Trophoblast cell (in vitro differentiated cells and primary cell): ENCODE measurements at places on chromosomes 1 and 21.
A peak's percentile ranks its signal among the peaks of the same experiment; 100 is the strongest.

DNA sequence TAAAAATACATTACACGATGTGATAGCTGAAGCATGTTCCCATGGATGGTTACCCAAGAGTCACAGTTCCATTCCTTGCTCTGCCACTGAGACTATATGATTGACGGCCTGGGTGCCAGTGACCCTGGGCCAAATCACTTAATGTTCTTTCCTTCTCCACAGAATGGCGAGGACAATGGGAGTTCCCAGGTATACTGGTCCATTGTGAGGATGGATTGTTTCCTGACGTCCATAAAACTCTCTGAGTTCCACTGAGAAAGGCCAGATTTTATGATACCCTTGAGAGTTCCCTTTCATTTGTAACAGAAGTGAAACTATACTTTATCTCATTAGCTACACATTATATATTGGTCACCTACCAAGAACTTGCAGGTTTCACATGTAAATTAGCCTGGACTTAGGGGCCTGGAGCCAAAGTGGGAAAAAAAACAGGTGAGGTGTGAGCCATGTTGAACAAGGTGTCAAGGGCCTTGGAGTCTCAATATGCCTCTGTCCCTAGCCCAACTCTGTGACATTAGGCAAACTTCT, 502.2 kb upstream of the DAB1 start:
- no peak for DNase-seq
- no peak overlapping the region for H3K27ac ChIP-seq
- no peaks in the 10 kb centered on the region for H3K4me1 ChIP-seq
- no peaks in the 10 kb centered on the region for H3K36me3 ChIP-seq

DNA sequence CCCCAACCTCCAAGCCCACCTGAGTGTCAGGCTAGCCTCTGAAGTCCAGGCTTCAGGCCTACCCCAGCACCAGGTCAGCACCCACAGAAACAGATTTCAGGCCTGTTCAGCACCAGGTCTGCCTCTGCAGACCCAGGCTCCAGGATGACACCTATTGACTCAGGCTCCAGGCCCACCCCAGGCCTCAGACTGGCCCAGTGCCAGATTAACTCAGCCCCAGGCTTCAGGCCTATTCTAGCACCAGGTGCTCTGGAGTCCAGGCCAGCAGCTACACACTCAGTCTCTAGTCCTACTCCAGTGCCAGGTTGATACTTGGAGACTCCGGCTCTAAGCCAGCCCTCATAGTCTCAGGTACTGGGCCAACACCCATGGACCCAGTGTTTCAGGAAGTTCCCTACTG, 541.7 kb upstream of the PBX1 start:
- H3K4me3 ChIP-seq = no peak overlapping the region
- H3K27me3 ChIP-seq = no peaks in the 10 kb centered on the region
- no peaks in the 10 kb centered on the region for H3K36me3 ChIP-seq
- H3K27ac ChIP-seq = no peak overlapping the region

- H3K27ac ChIP-seq = no peak overlapping the region
- H3K27me3 ChIP-seq = no peaks in the 10 kb centered on the region
- no peak overlapping the region for H3K4me3 ChIP-seq
- H3K36me3 ChIP-seq = no peaks in the 10 kb centered on the region
Observed at GRCh38 chr1:44701141-44701573, 26.6 kb downstream of the ARMH1 start.

DNA sequence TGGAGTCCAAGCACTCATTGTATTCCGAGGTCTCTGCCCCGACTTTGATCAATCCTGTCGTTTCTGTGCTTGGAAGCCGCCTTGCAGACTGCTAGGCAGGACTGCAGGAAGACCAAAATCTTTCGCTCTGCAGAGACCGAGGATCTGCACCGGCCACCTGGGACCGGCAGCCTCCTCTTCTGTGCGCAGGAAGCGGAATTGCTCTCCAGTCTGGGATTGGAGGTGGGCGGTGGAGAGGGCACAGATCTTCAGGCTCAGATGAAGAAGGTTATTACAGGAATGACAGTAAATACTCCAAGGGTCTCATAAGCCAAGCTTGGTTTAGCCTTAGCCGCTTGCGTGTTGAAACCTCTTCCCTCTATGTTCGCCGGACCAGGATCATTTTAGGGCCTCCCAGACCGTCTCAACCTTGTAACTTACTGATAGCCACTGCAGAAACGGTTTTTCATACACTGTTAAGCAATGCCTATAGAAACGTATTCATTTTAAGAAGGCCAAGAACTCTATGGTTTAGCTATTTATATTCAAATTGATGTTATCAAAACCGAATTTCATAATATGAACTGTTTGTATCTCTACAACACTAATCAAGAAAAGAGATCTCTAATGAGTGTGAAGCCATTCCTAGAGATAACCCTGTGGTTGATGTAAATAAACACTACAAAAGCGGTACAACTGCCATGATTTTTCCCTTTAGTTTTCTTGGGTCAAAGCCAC, 1.1 kb downstream of the MIA3 start:
- no peaks in the 10 kb centered on the region for H3K27me3 ChIP-seq
- peaks cover 9% of the 10 kb centered on the region for H3K4me1 ChIP-seq
- peak overlapping the region; percentile 96 for H3K4me3 ChIP-seq
- DNase-seq = peak; percentile 39
- no peaks in the 10 kb centered on the region for H3K36me3 ChIP-seq
- H3K27ac ChIP-seq = no peak overlapping the region

DNA sequence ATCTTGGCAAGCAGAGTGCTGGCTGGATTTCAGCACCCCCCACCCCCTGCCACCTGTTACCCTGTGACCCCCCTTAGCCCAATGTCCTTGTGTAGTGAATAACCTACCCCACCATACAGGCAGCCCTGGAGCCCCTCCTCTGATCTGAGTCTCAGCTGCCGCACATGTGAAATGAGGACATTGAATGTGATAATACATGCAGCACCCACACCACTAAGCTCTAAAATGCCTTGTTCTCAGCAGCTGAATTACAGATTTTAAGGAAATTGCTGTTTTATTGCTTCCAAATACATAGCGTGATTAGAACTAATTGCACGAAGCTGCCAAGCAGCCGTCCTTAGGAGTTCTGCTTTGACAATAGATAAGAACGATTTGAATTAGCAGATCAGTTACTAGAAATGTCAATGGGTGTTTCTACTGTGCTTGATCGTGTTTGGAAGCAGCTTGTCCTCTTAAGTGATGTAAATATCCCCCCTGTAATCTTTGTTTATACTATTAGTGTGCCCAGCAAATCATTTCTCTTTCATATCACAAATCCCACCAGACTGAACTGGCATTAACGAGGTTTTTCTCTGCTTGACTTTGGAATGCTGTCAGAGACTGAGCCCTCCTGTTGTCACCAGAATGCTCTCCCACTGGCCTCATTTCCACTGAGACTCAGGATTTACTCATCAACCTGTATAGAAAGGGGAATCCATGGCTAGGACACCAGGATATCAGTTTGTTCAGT, 4.9 kb downstream of the SLAMF8 start:
- DNase-seq = no peak
- no peak overlapping the region for H3K4me3 ChIP-seq
- H3K27me3 ChIP-seq = no peaks in the 10 kb centered on the region
- no peaks in the 10 kb centered on the region for H3K36me3 ChIP-seq
- no peak overlapping the region for H3K27ac ChIP-seq

GRCh38 chr1:47767741-47768100, 229.5 kb downstream of the TRABD2B start:
- no peak for DNase-seq
- no peaks in the 10 kb centered on the region for H3K27me3 ChIP-seq
- H3K27ac ChIP-seq = no peak overlapping the region
- no peak overlapping the region for H3K4me3 ChIP-seq

DNA sequence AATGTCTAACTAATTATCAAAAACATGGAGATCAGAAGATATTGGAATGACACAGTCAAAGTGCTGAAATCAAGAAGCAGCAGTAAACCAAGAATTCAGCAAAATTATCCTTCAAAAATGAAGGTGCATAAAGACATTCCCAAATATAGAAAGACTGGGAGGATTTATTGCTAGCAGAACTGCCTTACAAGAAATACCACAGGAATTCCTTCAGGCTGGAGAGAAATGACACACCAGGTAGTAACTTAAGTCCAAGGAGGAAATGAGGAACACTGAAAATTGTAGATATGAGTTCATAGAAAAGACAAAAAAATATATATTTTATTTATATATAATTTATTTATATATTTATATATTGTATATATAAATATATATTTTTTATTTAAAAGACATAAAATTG, 217.2 kb downstream of the RPS6KC1 start:
- H3K36me3 ChIP-seq = no peaks in the 10 kb centered on the region
- no peak for DNase-seq
- no peak overlapping the region for H3K4me3 ChIP-seq

- H3K4me3 ChIP-seq = no peak overlapping the region
- no peaks in the 10 kb centered on the region for H3K27me3 ChIP-seq
- no peak for DNase-seq
- H3K27ac ChIP-seq = no peak overlapping the region
- H3K36me3 ChIP-seq = no peaks in the 10 kb centered on the region
- H3K4me1 ChIP-seq = no peaks in the 10 kb centered on the region
Observed at GRCh38 chr21:31299291-31300147, 44.5 kb downstream of the TIAM1 start.

DNA sequence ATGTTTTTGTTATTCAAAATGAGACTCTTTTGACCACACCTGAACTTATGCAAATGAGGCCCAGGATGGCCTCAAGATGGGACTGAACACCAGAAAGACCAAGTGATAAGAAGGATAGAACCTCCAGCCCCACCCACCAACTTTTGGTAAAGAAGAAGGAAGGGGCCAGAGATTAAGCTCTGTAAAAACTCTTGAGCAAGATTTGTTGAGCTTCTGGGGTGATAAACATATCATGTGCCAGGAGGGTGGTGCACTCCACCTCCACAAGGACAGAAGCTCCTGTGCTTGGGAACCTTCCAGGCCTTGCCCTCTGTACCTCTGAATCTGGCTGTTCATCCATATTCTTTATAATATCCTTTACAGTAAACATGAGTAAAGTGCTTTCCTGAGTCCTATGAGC, 5.3 kb downstream of the RSPH1 start:
- H3K27ac ChIP-seq = no peak overlapping the region
- no peaks in the 10 kb centered on the region for H3K27me3 ChIP-seq
- no peaks in the 10 kb centered on the region for H3K36me3 ChIP-seq
- DNase-seq = no peak
- H3K4me3 ChIP-seq = no peak overlapping the region

GRCh38 chr1:159848326-159848725, 14.1 kb downstream of the VSIG8 start:
- no peaks in the 10 kb centered on the region for H3K27me3 ChIP-seq
- no peak for DNase-seq
- no peak overlapping the region for H3K4me3 ChIP-seq
- no peaks in the 10 kb centered on the region for H3K36me3 ChIP-seq
- no peak overlapping the region for H3K27ac ChIP-seq

DNA sequence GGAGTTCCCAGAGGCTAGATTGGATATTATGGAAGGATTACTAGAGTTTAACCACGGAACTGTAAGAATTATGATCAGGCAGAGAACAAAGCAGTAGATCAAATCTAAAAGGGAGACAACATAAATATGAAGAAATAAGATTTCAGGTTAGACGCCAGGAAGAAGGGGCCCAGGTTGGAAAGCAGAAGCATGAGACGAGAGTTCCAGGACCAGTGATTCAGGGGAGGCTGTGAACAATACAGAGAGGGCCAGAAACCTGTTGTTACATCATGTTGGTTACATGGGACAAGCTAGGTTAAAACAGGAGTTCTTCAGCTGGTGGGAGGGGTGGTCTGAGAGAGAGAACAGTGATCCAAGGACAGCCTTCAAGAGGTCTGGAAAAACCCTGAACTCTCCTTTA, 128.4 kb upstream of the MROH9 start:
- H3K4me3 ChIP-seq = no peak overlapping the region
- H3K36me3 ChIP-seq = no peaks in the 10 kb centered on the region
- DNase-seq = no peak
- no peak overlapping the region for H3K27ac ChIP-seq
- H3K27me3 ChIP-seq = no peaks in the 10 kb centered on the region

GRCh38 chr21:41899426-41900202, 20.5 kb upstream of the PRDM15 start:
- no peaks in the 10 kb centered on the region for H3K27me3 ChIP-seq
- no peak overlapping the region for H3K27ac ChIP-seq
- peaks cover 9% of the 10 kb centered on the region for H3K4me1 ChIP-seq
- DNase-seq = no peak
